Fibroblast of the aortic adventitia (primary cell): ENCODE measurements at places on chromosomes 4 and X. TPM values are rescaled to one million over a fixed set of nuclear protein-coding genes. Genes with fewer than 3 reads are reported as not detected.
A peak's percentile ranks its signal among the peaks of the same experiment; 100 is the strongest.

The MAGED1 gene
- total RNA-seq, result 226 and 388 TPM in 2 replicates

The MCTS1 gene
- 20.6 and 52.1 TPM in 2 replicates for total RNA-seq

The ARHGEF9 gene
- 13.8 and 19.2 TPM in 2 replicates for total RNA-seq

The PHOX2B gene
- total RNA-seq, result not detected in 2 replicates

The GAGE12J gene
- not detected in 2 replicates for total RNA-seq

- DNase-seq, result peak; percentile 19
Measured at GRCh38 chrX:13937370-13938050, 92.2 kb downstream of the GEMIN8 start.

GRCh38 chrX:151977009-151977408, 2.5 kb upstream of the GABRE start:
- peak; percentile 43 for DNase-seq

GRCh38 chrX:17081968-17082367, 135.5 kb downstream of the REPS2 start:
- DNase-seq, result no peak

DNA sequence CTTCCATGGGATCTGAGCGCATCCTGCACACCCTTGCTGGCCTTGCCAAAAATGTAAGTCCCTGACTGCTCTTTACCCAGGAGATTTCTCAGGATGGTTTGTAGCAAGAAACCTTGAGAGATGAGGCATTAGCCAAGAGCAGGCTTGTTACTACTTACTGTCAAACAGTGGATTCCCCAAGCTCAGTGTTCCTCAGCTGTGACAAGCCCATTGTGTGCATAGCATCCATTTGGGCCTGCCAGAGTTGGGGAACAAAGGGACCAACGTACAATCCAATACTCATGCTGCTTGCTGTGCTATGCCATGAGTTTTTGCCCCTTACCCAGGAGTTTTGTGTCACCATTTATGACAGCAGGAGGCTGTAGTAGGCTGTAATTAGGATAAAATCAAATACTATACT, 267.6 kb downstream of the TENM3 start:
- DNase-seq, result no peak

DNA sequence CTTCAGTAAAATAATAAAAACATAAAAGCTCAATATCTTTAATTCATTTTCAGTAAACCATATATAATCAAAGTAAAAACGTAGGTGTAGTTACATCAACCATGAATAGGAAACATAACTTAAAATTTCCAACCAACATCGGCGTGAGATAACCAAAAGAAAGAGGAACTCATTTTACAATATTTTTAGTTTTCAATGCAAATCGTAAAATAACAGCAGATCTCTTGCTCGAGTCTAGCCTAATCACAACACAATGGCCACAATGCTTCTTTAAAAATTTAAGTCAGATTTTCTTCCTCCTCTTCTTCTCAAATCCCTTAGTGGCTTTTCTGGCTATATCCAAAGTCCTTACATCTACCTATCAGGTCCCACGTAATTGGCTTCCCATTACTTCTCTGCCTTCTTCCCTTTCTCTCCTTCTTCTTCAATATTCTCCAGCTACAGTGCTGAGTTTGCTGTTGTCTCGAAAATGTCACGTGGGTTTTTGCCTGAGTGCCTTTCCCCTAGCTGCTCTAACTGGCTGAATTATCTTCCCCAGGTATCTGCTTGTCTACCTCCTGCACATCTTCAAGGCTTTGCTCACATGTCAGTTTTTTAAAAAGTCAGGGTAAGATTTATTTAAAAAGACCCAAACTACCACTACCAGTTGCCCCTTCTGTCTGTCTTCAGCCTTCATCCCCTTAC, 90.9 kb upstream of the BANK1 start:
- no peak for DNase-seq
